ELR (cell line): ENCODE measurements at places on chromosomes 7 and 10.

DNA sequence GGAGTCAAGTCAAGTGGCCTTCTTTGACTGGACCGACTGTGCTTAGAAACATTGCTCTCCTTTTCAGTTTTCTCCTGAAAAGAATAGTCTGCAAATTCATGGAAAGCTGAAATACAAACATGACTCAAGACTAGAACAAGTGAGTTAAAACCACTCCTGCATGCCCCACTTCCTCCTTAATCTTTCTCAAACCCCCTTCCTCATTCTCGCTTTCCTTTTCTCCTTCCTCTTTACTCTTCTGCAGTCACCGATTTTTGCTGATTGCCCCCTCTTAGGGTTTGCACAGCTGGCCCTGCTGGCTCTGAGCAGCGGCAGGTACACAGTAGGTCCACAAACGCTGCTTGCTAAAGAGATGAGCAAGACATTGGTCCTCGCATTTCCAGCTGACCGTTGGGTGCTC lies 34.8 kb upstream of the MKI67 start:
- DNase-seq: no peak

GRCh38 chr7:31490796-31491314 lies 23.0 kb upstream of the ITPRID1 start:
- DNase-seq: no peak

DNA sequence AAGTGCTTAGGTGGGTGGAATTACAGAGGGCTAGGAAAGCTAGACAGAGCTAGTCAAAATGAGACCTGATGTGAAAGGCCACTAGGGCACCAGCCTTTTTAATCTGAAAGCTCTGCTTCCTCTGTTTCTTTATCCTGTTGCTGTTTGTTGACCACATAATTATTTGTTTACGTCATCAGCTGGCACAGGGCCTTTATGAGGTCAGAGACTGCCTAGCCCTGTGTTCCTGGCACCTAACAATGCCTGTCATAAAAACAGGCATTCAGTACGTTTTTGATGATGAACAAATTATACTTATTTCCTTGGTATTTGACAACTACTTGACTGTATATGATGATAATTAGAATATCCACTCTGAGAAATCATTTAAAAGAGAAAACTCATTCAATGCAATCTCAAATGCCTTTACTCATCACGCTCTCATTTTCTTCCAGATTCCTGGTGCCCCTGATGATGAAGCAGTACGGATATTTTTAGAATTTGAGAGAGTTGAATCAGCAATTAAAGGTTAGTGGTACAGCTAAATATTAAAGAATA lies 26.0 kb downstream of the RBM17 start:
- DNase-seq: peak; percentile 86

DNA sequence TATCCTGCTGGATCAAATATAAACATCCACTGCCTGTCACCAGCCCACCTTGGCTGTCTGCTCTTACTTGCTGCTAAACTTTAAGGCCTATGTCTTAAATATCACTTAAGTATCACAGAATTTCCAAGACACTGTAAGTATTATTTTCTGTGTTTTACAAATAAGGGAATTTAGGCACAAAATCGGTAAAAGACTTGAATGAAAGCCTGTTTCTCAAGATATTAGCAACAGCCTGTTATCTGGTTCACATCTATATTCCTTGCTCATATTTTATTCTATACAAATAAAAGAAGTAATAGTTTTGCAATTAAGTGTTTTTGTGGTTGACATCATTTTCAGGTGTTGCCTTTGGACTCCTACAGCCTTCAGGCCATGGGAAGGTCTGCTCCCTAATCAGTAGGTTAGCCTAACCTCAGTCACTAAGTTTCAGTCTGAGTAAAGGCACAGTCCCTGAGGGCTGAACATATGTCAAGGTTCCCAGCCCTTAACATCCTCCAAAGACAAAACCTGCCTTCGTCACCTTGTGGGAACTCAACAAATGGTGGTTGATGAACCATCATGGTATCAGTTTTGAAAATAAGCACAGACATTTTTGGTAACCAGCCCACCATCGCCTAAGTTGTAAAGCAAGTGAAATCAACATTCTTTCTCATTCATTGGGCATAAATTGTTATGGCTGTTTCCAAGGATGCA lies 127.1 kb downstream of the CREB5 start:
- DNase-seq: no peak

- DNase-seq: peak; percentile 98
These were observed 13.5 kb downstream of the MYOF start for GRCh38 chr10:93468461-93469213.
